ENCODE measurements at places on chromosomes 6 and 20.

DNA sequence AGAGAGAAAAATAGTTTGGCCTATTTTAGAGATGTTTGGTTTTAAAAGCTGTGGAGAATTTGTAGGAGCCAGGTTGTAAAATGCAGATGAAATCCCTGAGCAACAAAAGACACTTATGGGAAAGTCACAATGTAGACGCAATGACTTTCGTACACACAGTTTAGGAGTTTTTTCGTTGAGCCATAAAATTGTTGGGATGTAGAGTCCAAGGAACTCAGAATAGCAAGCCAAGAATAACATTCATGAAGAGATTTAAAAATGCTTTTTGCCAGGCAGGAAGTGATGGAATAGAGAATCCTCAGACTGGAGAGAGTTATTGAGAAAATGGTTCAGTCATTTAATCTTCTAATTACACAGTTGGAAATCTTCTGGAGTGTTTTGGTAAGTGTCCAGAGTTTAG lies 11.5 kb upstream of the PROKR2 start:
- no peak for DNase-seq

DNA sequence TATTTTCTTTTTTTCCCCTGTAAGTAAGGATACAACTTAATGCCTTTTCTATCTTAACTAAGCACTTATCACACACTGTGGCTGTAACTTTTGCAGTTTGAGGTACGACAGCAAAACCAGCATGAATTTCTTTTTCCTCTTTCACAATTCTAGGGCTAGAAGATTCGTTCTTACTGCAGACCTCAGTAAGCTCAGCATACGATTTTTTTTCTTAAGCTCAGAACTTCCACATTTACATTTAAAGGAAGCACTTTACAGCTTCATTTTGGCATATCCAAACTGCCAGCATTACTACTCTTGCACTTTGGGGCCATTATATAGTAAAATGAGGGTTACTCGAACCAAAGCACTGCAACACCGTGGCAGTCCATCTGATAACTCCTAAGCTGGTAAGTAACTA lies 889 bp upstream of the CHMP4B start:
- no peak for DNase-seq

DNA sequence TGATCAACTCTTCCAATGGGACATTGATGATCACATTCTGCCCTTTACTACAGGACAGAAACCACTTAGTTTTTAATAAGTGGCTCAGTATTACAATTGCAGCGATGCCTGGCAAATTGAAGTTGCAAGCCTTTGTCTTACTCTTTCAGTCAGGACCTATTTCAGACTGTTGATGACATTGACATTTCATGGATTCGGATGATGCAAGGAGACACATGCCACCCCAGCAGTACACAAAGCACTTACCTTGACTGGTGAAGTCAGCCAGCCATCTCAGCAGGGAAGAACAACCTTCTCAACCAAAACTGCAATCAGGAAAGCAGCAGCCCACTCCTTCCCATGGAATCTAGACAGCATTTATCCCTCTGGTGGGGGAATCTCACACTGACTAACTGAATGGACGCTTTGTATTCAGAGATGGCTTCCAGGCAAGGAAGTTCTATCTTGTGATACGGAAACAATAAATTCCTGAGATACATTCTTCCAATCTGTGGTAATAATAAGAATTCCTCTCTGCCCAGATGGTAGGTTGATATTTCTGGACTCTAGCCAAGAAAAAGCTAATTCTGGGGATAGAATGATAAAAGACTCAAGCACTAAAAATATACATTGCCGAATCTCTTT lies 24.8 kb downstream of the NFYA start:
- no peak for DNase-seq

DNA sequence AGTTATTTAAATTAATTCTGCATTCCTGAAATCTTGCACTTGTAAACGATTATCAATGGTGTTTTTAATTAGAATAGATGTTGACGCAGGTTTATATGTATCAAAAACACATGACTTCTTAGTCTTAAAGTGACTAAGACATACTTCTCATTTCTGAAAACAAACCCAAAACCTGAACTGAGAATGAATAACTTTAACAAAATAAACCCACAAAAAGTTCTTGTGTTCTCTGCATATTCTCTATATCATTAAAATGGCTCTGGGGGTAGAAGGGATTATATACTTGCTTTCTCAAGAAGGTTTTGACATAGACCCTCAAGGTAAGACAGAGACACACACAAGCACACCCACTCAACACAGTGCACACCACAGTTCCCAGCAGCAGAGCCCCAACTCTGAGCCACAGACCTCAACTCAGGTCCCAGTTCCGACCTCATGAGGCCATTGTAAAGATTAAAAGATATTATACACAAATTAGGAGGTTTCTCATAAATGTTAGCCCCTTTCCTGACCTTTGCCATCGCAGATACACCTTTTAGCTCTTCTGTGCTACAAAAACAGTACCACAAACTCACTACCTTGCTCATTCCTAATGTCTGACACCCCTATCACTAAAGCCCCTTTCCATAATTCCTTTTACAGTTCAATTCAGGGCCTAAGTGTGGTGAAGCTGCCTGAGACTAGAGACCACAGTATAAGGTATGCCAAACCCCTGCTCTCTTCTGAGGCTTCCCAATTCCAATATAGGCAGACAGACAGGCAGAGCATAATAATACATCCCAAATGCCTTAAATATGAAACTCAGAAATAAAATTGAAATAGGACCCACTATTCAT lies 267.8 kb downstream of the PTPRK start:
- DNase-seq = no peak

- peak; percentile 27 for DNase-seq
Observed at GRCh38 chr6:82836022-82836575, 229.5 kb downstream of the UBE3D start.

GRCh38 chr6:116426551-116426950 lies 34.6 kb upstream of the CALHM6 start:
- no peak for DNase-seq

- no peak for DNase-seq
Observed at GRCh38 chr6:2037237-2037926, 208.0 kb downstream of the GMDS start.

DNA sequence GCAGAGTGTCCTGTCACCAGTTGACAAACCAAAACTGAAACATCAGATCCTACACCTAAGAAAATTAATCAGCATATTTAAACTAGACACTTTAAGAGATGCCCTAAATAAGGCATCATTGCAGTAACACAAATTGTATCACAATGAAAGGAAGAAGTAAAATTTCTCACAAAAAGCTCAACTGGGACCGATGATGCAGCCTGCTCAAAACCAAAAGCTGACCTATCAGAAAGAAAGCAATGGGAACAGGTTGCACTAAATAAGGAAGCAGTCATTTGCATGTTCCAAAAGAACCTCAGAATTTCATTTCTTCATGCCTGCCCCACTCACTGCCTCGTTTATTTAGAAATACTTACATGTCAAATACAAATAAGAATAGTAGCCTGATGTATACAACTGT lies 12.1 kb downstream of the HIVEP2 start:
- no peak for DNase-seq

DNA sequence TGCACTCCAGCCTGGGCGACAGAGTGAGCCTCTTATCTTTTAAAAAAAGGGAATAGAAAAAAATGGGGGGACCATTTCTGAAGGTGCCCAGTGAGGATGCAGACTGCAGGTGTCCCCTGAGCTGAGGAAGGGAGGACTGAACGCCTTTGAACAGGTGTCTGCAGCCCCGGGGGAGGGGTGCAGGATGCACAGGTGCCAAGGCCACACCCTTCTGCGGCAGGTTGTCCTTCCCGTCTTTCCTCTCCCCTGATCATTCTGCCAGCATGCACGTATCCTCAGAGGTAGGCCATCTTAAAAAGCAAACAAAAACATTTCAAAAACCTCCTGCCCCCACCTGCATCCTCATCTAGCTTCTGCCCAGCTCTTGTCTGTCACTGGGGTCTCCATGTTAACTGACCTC lies 101.3 kb downstream of the MTHFD1L start:
- no peak for DNase-seq

GRCh38 chr6:166907871-166908806 lies 48.2 kb downstream of the RNASET2 start:
- no peak for DNase-seq

Measured in NCI-H2227 treated with DMSO at 0.1 percent for 48 hours (cell line).